ENCODE measurements at places on chromosomes 13 and 19. TPM values are rescaled to one million over a fixed set of nuclear protein-coding genes. Genes with fewer than 3 reads are reported as not detected.

The TGFBR3L gene
- not detected for total RNA-seq

The ZNF17 gene
- total RNA-seq: 11.3 TPM

The PNMA8C gene
- not detected for total RNA-seq

The ACP5 gene
- total RNA-seq: 24.2 TPM

The SERP2 gene
- 3.6 TPM for total RNA-seq

GRCh38 chr19:5953680-5954213, 24.2 kb downstream of the RANBP3 start:
- H3K27me3 ChIP-seq: no peaks in the 10 kb centered on the region
- H3K36me3 ChIP-seq: peaks cover 6% of the 10 kb centered on the region
- H3K27ac ChIP-seq: peak overlapping the region; percentile 71
- peaks cover 10% of the 10 kb centered on the region for H3K4me1 ChIP-seq
- DNase-seq: no peak

- no peaks in the 10 kb centered on the region for H3K36me3 ChIP-seq
- H3K4me3 ChIP-seq: no peak overlapping the region
- no peaks in the 10 kb centered on the region for H3K4me1 ChIP-seq
- no peak overlapping the region for H3K27ac ChIP-seq
Observed at GRCh38 chr13:96780105-96780504, 214.2 kb downstream of the OXGR1 start.

DNA sequence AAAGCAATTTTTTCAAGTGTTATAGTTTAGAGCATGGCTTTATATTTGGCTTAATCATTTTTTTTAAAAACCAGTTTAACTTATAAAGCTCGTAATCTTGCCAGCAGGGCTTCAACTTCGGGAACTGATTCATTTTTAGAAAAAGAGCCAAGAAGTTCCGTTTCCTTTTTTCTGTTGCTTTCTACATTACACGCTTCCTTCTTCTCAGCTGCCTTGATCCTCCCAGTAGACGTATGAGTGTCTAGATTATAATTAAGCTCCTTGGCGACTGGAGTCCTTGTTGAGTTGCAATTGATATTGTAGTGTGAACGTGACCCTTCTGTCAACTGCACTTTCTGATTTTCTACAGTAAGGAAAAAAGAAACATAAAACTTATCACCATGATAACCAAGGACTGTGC, 497.2 kb downstream of the DIAPH3 start:
- H3K4me3 ChIP-seq: no peak overlapping the region
- H3K36me3 ChIP-seq: no peaks in the 10 kb centered on the region
- no peak for DNase-seq
- no peaks in the 10 kb centered on the region for H3K4me1 ChIP-seq
- no peaks in the 10 kb centered on the region for H3K27me3 ChIP-seq

GRCh38 chr13:35866801-35867200, 264.4 kb downstream of the DCLK1 start:
- DNase-seq: no peak
- no peaks in the 10 kb centered on the region for H3K36me3 ChIP-seq
- no peak overlapping the region for H3K4me3 ChIP-seq
- no peaks in the 10 kb centered on the region for H3K27me3 ChIP-seq

GRCh38 chr19:13430790-13431582, 75.3 kb downstream of the CACNA1A start:
- no peaks in the 10 kb centered on the region for H3K36me3 ChIP-seq
- no peak overlapping the region for H3K4me3 ChIP-seq
- H3K4me1 ChIP-seq: no peaks in the 10 kb centered on the region
- peak; percentile 58 for DNase-seq

DNA sequence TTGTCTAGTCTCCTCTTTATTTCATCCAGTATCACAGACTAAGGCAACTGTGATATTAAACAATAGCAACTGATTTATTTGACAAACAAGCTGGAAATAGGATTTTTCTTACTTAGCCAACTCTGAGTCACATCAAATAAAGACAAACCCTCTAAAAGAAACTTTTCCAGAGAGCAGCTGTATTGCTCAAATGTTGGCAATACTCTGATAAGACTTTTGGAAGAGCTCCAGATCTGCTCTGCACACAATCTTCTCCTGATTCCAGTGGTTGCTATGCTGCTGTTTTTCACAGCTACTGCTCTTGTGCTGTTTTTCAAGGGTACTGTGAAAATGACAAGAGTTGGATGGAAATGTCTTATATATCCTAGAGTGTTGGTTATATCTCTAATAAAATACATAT, 1479.2 kb downstream of the SLITRK5 start:
- no peak overlapping the region for H3K4me3 ChIP-seq
- no peaks in the 10 kb centered on the region for H3K4me1 ChIP-seq
- no peaks in the 10 kb centered on the region for H3K36me3 ChIP-seq
- DNase-seq: no peak
- H3K27me3 ChIP-seq: no peaks in the 10 kb centered on the region
- no peak overlapping the region for H3K27ac ChIP-seq

DNA sequence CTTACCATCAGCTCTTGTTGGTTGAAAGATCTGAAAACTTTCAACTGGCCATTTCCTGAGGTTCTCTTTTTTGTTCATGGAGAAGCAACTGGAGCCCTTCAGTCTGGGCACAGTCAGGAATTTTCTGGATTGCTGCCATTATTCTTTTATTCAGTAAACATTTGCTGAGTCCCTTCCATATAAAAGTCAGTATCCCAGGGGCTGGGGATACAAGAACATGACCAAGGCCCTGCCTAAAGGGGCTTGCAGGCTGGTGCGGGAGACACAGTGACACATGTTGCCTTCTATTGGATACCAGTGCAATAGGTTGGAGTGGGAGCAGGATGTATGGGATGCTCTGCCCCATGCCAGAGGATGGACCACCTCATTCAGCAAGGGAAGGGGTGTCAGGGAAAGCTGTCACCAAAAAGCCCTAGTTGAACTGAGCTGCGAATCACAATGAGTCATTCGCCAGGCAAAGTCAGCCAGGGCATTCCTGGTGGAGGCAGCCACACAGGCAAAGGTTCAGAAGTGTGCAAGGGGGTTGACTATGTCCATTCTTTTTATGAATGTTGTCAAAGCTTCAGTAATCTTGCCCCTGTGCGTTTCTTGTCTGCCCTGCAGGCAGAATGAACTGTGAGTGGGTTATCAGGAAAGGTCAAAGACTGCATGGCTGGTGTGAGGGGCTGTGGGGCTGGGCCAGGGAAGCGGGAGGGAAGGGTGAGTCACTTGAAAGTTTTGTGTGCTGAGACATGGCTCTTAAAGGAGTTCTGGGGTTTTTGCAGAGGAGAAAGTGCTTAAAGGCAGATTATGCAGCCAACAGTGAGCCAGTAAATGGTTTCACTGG, 395.9 kb downstream of the KCNRG start:
- H3K4me3 ChIP-seq: no peak overlapping the region
- no peaks in the 10 kb centered on the region for H3K36me3 ChIP-seq
- H3K27me3 ChIP-seq: no peaks in the 10 kb centered on the region
- H3K4me1 ChIP-seq: no peaks in the 10 kb centered on the region
- no peak for DNase-seq

GRCh38 chr19:55563261-55563690, 17.4 kb downstream of the ZNF579 start:
- no peaks in the 10 kb centered on the region for H3K36me3 ChIP-seq
- DNase-seq: peak; percentile 61
- H3K4me1 ChIP-seq: no peaks in the 10 kb centered on the region
- no peaks in the 10 kb centered on the region for H3K27me3 ChIP-seq

Measured in Peyer's patch (tissue), 4 donors.